Jurkat, Clone E6-1 (cell line): ENCODE measurements at places on chromosomes 5 and 9.

GRCh38 chr5:131182839-131183238 is 12.1 kb downstream of the LYRM7 start:
- no peak for DNase-seq

GRCh38 chr5:93574491-93575305 is 6.3 kb downstream of the NR2F1-AS1 start:
- DNase-seq: no peak

GRCh38 chr5:172926008-172926523 is 33.2 kb upstream of the RPL26L1 start:
- DNase-seq: no peak

DNA sequence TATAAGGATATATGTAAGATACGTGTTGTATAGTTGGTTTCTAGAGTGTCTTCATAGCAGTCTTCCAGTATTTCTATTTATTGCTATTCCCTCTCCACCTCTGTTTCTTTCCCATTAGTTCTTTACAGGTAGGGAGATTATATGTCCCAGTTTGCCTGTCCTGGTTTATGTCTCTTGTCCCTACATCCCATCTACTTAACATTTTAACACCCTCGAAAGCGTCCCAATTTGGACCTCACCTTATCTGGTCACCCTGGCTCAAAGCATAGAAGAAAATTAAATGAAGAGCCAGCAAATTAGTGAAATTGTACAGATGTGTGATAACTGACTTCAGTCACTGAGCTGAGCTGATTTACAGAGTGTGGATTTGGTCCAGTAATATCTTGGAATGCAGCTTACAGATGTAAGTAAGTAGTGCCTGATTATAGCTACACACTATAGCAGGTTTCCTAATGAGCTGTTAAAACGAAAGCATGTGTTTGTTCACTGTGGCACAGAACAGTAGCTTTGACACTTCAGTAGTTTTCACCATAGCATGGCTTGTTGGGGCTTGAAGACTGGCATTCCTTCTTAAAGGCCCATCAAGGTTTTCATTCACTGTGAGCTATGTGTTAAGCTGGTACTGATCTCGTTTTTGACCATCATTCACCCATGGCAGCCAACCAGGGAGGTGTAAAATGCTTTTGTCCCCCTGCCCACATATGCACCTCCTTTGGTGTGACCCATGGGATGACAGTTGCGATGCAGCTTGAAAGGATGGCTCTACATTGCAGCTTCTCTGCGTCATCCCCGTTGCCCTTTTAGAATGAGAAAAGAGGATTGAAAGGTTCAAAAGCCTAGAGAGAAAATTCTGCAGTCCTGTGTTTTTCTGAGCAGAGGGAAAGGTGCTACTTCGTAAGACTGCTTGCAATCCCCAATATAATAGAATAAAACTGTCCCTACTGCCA is 192.1 kb upstream of the DMRT1 start:
- no peak for DNase-seq

- no peak for DNase-seq
These were observed 86.4 kb downstream of the INIP start for GRCh38 chr9:112631313-112632070.

DNA sequence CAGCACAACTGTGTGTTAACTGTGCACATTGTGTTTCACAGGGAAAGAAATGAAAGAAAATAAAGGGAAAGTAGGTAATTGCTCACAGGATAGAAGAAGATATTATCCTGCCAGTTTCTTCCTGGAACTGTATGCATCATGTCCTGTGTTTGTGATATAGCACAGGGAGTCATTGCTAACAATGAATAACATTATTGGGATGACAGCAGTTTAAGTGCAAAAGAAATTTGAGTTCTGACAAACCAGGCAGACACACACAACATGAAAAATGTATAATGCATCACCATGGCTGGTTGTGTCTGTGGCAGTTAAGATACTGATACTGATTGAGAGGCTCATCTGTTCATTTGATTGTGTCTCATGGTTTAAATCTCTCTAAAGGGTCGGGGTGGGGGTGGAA is 145.4 kb downstream of the SPATA31D1 start:
- DNase-seq: no peak

GRCh38 chr9:126883636-126884035 is 23.2 kb downstream of the ZBTB34 start:
- DNase-seq: no peak

DNA sequence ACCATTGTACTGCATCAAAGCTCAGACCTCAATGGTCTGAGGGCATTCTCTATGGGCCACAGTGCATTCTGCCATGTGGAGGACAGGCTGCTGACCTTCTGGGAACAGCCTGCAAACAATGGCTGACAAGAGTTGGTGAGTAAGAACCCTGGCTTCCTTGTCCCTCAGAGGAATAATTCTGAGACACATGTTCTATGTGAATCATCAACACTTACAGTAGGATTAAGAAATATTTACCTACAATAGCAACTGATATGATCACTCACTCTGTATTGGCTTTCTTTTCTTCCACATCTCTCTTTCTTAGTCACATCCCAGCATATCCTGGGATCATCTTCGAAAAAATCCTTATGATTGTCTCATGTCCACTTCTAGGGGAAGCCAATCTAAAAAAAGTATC is 306.5 kb upstream of the ITGA1 start:
- no peak for DNase-seq

- DNase-seq: no peak
These were observed 335.3 kb upstream of the PANK3 start for GRCh38 chr5:168914491-168914890.
